ENCODE measurements at places on chromosomes 7 and 10.

DNA sequence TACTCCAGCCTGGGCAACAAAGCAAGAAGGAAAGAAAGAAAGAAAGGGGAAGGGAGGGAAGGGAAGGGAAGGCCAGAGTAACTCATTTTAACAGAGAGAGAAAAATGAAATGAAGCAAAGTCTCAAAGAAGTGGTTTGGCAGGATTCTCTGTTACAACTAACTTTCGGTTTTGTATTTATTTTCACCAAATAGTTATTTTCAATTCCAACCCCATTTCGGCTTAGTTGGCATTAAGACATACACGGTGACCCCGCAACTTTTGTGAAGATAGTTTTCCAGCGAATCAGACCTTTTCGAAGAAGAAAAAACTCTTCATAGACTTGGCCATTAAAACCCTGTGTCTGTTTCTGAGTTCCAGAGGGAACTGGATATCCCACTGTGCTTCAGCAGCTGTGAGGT is 45.2 kb upstream of the LYZL2 start:
- no peak for DNase-seq

- DNase-seq = no peak
These were observed 56.2 kb upstream of the OPN4 start for GRCh38 chr10:86598151-86598550.

- DNase-seq = no peak
These were observed 916 bp upstream of the EEPD1 start for GRCh38 chr7:36151921-36152755.

GRCh38 chr7:71453630-71454029 is 321.7 kb downstream of the GALNT17 start:
- no peak for DNase-seq

DNA sequence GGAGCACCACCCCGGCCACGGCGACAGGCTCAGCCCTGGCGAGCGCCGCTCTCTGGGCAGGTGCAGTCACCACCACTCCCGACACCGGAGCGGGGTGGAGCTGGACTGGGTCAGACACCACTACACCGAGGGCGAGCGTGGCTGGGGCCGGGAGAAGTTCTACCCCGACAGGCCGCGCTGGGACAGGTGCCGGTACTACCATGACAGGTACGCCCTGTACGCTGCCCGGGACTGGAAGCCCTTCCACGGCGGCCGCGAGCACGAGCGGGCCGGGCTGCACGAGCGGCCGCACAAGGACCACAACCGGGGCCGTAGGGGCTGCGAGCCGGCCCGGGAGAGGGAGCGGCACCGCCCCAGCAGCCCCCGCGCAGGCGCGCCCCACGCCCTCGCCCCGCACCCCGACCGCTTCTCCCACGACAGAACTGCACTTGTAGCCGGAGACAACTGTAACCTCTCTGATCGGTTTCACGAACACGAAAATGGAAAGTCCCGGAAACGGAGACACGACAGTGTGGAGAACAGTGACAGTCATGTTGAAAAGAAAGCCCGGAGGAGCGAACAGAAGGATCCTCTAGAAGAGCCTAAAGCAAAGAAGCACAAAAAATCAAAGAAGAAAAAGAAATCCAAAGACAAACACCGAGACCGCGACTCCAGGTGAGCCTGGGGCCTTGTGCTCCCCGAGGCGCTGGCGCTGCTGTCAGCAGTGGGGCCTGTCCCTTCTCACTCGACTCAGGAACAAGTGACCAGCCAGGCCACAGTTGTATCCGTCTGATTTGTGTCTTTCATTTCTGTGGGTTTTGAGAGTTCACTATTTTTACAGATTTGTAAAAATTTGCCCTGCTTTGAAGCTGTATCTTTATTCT is 117.7 kb downstream of the CYTH3 start:
- no peak for DNase-seq

DNA sequence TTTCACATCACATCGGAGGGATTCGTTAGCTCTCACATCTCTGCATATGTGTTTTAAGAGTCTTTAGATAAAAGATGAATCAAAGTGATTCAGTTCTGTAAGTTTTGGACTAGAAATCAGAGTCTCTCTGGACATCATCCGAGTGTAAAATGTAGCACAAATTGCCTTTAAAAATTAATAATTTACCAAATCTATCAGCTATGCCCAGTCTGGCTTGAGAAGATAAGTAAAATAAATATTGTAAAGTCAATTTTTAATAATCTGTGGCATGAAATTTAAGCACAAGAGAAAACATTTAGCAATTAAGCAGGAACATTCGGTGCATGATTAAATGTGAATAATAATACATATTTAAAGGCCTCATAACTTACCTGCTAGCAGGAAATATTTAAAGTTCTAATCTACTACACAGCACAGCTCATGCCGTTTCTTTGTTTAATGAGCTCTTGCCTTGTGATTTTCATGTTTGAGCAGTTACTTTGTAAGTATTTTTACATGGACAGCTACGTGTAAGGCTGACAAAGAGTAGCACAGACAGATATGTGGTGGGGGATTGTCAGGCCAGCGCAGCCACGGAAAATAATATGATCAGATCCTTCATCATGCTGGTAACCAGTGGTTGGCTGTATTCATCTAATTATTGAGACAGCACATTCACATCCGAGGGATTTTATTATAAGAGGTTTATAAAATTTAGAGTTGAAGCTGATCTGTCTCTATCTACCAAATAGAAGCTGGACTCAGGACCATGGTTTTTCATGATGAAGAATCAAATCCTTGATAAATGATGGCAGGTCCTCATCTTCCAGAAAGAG is 317.3 kb downstream of the ADARB2 start:
- no peak for DNase-seq

DNA sequence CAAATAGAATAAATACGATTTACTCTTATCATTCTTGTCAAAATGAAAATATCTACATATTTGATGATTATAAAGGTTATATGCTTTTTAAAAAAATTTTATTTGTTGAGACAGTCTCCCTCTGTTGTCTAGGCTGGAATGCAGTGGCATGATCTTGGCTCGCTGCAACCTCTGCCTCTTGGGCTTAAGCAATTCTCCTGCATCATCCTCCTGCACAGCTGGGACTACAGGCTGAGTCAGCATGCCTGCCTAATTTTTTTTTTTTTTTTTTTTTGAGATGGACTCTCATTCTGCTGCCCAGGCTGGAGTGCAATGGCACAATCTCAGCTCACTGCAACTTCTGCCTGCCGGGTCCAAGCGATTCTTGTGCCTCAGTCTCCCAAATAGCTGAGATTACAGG is 48.9 kb downstream of the PUS7 start:
- DNase-seq = peak; percentile 24

DNA sequence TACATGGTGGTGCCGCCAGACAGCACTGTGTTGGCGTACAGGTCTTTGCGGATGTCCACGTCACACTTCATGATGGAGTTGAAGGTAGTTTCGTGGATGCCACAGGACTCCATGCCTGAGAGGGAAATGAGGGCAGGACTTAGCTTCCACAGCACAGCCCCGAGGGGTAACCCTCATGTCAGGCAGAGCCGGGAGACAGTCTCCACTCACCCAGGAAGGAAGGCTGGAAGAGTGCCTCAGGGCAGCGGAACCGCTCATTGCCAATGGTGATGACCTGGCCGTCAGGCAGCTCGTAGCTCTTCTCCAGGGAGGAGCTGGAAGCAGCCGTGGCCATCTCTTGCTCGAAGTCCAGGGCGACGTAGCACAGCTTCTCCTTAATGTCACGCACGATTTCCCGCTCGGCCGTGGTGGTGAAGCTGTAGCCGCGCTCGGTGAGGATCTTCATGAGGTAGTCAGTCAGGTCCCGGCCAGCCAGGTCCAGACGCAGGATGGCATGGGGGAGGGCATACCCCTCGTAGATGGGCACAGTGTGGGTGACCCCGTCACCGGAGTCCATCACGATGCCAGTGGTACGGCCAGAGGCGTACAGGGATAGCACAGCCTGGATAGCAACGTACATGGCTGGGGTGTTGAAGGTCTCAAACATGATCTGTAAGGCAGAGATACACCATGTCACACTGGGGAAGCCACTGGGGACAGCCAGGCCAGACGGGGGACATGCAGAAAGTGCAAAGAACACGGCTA is 104.6 kb upstream of the TNRC18 start:
- DNase-seq = no peak

DNA sequence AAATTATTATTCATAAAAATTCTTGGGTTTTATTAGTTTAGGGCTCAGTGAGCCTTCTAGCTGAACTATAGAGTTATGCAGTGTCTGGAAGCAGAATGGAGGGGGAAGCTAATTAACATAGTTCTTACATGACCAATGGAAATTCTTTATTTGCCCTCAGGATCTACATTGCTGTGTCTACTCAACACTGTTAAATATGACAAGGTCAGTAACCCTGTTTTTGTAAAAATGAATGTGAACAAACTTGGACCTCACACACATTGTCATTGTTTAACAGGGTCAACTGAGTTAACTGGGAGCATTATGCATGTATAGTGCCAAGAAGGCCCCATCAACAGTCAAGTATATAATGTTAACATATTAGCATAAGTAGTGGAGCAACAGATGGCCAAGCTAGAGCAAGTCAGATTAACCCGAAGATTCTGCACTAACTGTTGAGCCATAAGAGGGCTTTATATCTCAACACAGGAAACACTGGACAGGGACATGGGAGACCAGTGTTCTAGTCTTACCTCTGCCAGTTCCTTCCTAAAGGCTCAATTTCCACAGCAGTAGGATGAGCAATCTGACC is 122.5 kb upstream of the SEM1 start:
- DNase-seq = no peak

DNA sequence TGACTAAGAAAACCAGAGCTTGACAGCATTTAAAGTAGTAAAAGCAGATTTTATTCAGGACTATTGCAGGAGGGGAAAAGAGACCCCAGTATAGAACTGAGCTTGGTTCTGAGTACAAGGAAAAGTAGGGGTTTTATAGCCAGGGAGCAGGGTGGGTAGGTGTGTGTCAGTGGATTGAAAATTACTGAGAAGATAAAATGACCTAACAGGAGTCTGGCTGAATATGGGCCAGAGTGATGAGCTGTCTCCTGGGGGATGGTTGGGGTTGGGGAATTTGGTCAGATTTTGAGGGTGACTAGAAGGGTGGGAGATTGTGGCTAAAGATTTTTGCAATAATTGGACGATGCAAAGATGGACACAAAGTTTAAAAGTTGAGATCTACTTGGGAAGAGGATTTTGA is 114.0 kb downstream of the ST7 start:
- DNase-seq = no peak

- no peak for DNase-seq
These were observed 19.1 kb upstream of the GALNT11 start for GRCh38 chr7:152006336-152006735.

DNA sequence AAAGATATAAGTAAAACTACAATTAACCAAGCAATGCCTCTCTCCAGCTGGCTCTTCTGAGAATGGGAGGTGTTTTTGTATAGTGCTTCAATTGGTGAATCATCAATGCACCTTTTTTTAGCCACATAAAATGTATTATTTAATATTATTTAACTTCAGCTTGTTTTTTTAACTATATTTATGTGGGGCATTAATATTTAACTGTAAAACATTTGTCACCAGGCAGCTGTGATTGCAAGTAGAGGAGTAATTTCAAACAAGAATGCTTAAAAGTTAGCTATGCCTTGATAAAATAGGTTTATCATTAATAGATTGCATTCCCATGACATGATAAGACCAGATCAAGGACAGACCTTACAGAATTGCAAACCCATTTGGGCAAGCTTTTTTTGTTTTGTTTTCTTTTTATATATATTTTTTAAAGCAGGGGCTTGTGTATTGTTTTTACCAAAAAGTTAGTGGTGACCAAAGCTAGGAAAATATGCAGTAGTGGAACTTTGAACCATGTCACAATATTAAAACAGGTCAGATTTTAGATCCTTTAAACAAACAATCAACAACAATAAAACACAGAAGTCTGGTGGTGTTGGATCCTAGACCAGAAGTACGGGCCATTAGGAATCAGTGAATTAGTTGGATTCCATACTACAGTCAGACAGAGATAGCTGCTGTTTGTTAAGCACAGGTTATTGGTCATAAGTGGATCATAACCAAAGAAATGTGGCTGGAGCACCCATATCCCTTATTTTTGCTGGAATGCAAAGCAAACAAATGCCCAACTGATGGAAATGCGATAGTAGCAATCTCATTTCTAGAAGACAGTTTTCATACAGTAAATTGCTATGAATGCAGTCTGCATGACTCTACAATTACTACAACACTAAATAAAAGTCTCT is 2.9 kb downstream of the CAV2 start:
- DNase-seq = no peak

- no peak for DNase-seq
These were observed 5.6 kb upstream of the LEP start for GRCh38 chr7:128235471-128235870.

GRCh38 chr7:22657479-22657878 is 69.5 kb upstream of the IL6 start:
- DNase-seq = no peak

DNA sequence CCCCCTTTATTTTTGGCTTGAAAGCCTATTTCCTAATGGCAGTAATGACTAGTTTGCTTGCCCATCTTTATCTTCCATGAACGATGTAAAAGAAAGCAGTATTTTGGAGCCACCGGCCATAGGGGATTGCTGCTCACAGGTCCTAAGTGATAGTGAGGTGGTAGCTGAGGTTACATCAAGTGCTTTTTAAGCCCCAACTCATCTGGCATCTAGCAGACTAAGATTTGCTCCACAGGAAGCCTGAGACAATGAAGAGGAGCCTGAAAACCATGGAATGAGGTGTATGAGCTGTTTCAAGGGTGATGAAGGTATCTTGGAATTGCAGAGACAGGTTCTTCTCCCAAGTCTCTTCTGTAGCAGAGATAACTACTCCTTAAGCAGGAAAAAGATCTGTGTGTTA is 496.3 kb downstream of the XPNPEP1 start:
- DNase-seq = no peak

DNA sequence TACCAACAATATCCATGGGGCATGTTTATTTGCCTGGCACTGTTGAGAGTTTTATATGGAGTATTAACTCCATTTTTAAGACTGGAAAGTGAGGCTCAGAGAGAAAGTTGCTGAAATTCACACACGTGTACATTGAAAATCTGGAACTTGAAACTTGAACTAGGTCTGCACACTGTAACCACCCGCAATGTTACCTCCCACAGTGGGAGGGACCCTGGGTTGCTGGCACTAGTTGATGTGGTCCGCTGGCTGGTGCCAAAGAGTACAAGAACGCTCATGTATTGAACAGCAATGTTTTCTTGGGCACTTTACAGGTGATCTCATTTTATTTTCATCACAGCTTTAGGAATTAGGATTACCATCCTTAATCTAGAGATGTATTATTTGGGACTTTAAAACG is 253.2 kb downstream of the INHBA start:
- DNase-seq = no peak

DNA sequence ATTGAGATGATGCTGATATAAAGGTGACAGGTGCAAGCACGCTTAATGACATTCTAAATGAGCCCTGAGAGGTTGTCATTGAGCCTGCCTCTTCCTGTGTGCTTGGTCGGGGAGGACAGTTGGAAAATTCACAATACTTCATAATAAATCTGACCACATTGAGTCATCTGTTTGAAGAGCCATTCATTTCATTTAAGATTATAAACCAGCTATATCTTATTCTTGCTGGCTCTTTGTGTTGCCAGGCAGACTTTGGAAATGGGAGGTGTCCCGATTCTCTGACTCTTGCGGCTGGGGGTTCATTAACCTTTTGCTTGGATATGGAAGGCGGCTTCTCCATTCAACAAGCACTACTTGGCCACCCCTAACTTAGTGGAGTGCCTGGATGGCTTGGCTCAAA is 198.2 kb downstream of the FANK1 start:
- no peak for DNase-seq
